NCI-H2029 (cell line): ENCODE measurements at places on chromosomes 2 and 18.

- no peak for DNase-seq
These were observed 39.8 kb upstream of the PXDN start for GRCh38 chr2:1784087-1784486.

DNA sequence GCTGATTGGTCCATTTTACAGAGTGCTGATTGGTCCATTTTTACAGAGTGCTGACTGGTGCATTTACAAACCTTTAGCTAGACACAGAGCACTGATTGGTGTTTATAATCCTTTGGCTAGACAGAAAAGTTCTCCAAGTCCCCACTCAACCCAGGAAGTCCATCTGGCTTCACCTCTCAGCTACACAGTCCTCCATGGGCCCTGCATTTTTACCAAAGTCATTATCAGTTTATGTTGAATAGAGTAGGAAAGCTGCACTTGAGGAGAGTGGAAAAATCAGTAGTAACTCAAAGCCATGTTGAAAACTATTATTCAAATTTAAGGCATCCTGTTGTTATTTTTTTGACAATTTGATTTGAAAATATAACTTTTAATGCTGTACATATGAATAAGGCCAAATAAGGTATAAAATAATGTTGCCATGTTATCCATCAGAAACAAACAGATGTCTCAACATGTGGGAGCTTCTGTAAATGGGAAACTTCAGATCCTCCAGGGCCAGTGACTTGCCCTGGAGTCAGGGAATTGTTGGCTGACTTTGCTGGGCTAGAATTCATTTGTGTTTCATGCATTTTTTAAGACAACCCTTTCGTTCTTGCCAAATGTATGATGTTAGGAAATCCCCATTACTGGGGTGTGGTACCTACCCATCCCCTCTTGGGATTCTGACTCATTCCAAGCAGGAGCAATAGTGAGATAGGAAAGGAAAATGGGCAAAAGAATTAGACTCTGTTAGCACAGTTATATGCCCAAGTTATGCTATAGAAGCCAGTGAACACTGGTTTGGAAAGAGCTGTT lies 37.8 kb upstream of the CCDC195 start:
- DNase-seq, result no peak

DNA sequence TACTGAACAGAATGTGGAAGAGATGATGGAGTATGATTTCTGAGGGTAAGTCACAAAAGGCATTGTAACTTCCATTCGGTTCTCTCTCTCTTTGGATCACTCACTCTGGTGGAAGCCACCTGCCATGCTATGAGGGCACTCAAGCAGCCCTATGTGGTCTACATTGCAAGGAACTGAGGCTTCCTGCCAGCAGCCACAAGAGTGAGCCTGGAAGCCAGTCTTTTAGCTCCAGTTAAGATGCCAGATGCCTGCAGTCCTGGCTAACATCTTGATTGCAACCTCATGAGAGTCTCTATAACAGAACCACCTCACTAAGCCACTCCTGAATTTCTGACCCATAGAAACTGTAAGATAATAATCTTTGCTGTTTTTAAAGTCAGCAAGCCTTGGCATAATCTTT lies 935.7 kb downstream of the LRP1B start:
- DNase-seq, result no peak

DNA sequence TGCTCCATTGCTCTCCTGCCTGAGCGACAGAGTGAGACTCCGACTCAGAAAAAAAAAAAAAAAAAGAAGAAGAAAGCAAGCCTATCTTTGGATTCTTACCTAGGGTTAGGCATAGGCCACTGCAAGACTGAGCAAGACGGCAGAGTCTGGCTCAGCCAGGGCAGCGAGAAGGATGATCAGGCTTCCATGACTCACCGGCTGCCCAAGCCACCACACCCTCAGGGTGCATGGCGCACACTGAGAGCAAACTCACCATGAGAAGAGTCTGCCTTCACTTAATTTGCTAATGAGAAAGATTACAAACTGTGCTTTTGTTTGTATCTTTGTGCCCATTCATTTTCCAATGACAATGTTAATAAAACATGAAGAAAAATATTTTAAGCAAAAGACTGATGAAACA lies 8.2 kb downstream of the FAM110C start:
- DNase-seq, result no peak

DNA sequence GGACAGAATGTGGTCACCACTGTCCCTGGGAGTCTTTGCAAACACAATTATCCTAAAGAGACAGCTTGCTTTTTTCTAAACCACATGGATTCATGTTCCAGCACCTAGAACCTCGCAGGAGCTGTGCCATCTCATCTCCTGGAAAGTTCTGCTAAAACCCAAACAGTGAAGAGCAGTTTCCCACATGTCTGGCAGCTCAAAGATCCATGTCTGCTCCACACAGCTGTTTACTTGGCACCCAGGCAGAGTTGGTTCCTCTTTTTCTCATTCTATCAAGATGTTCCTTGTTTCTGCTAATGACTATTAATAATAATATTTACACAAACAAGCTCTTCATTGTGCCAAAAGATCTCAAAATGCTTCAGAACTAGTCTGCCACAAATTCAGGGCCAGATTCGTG lies 30.1 kb upstream of the PID1 start:
- no peak for DNase-seq

DNA sequence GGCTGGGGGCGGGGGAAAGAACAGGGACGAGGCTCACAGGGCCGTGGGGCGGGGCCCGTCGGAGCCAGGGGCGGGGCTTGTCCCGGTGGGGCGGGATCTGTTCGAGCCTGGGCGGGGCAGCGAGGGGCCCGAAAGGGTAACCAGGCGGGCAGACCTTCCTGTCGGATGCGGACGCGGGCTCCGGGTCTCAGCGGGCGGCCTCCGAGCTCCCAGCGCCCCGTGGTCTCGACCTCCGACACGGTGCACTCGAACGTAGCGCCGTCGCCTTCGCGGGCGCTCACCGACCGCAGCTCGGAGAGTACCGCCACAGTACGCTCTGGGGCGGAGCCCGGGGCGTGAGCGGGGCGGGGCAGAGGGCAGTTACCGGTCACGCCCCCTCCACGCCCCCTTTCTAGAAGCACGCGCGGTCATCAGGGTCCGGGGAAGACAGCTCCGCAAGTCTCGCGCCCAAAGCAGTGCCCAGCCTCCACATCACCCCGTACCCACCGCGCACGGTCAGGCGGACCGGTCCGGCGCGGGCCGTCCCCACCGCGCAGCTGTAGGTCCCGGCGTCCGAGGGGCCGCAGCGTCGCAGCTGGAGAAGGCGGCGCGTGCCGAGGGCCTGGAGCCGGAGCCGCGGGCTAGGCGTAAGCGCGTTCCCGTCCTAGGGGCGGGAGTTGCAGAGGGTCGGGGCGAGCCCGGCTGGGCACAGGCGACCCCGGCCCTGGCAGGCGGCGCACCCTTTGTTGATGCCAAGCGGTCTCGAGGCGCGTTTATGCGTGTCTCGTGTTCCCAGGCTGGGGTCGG lies 8.7 kb downstream of the TMEM198 start:
- DNase-seq, result peak; percentile 83

DNA sequence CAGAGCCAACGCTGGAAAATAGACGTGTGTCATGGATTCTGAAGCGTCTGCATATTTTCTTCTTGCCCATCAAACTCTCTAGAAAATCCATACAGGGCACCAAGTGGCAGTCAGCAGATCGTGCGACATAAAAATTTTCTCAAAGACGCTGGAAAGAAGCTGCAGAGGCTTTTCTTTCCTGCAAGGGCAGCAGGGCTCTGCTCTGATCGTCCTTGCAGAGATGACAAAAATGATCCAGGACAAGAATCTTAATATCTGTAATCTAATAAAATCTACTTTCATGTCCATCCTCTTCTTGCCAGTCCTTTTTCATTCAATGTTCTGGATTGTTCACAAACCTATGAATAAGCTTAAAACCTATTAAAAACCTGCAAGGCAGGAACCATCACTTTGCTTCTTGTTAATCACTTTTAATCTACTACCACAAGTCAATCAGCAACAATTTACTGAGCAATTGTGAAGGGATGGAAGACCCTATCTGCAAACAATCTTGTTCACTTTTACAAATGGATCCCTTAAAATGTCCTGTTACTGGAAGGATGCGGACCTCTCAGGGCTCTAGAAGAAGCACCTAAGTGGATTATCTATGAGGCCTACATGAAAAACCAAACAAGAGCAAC lies 93.6 kb downstream of the MREG start:
- DNase-seq, result no peak

DNA sequence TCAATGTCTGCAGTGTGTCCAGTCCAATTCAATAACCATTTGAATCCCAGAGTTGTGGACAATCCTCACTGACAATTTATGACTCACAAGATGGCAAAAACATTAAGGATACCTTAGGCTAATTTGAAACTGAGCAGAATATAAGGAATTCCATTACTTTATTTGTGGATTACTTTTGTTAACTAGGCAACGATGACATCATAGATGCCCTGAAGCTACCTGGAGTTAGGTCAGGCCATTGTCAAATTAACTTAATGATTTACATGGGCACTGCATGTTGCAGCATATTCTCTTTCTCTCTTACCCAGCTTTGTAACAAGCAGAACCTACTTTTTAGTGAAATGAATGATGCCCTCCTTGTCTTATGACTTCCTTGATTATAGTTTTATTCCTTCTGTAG lies 100.0 kb upstream of the CDCA7 start:
- no peak for DNase-seq

DNA sequence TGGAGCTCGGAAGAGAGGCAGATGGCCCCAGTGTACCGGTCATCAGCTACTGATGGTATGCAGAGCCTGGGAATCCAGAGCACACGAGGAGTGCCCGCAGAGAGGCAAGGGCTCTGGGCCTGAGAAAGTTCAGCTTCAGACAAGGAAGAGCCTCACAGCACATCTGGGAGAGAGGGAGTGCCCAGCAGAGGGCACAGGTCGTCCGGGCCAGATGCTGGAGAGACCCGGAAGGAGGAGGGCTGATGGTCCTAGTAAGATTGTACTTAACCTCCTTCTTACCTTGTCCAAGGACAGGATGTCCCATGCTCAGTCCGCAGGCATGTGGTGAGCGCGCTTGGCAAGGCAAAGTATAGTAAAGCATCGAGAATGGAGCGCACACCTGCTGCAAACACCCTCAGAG lies 24.4 kb upstream of the CHMP1B start:
- no peak for DNase-seq

- DNase-seq, result no peak
These were observed 1.2 kb downstream of the M1AP start for GRCh38 chr2:74646834-74647482.

GRCh38 chr2:158828378-158829164 lies 33.5 kb downstream of the DAPL1 start:
- DNase-seq, result no peak

- no peak for DNase-seq
These were observed 71.3 kb downstream of the TMEM18 start for GRCh38 chr2:605674-606608.

GRCh38 chr2:235044501-235045271 lies 92.9 kb downstream of the SH3BP4 start:
- no peak for DNase-seq

DNA sequence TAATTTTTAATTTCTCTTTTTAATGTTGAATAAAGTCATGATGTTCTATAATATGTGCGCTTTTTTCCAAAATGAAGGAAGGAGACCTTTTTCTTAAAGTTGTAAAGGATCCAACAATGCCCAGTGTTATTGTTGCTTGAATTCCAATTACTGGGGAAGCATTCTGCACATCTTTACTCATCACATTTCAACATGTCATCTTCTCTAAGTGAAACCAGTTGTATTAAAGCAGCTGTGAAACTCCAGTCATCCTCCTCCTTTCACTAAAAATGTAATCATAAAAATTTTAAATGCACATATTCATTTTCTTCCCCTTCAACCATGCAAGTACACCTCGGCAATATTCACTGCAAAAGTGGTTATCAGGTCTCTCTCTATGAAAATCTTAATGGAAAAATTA lies 722.7 kb downstream of the TSN start:
- no peak for DNase-seq

GRCh38 chr2:192267484-192267883 lies 72.8 kb upstream of the TMEFF2 start:
- no peak for DNase-seq

GRCh38 chr18:29434650-29435049 lies 1257.7 kb upstream of the CDH2 start:
- DNase-seq, result no peak

- no peak for DNase-seq
These were observed 1.3 kb upstream of the ITPRID2 start for GRCh38 chr2:181890271-181890670.

GRCh38 chr2:191693778-191694177 lies 15.8 kb downstream of the NABP1 start:
- DNase-seq, result no peak

GRCh38 chr2:224807153-224807964 lies 91.2 kb upstream of the CCDC195 start:
- no peak for DNase-seq

- no peak for DNase-seq
These were observed 775.3 kb upstream of the POU3F3 start for GRCh38 chr2:104078431-104079157.

DNA sequence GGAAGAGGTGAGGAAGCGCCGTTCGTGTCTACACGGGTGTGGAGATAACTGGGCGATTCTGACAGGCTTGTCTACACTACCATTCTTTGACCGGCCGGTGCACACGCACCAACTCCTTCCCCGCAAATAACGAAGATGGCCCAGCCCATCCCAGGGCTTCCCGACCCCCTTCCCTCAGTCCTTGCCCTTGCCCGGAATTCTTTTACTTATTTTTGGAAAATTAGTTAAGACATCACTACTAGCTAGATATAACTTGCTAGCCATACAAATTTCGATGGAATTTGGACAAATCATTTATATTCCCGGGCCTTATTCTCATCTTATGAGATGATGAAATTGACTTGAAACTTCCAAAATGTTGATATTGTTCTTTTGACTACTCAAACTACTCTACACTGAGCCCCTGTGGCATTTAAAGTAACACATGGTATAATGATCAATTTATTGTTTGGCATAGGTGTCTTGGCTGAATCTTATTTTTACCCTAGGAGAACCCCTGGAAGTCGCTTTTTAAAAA lies 1.3 kb downstream of the ERICH2 start:
- no peak for DNase-seq

DNA sequence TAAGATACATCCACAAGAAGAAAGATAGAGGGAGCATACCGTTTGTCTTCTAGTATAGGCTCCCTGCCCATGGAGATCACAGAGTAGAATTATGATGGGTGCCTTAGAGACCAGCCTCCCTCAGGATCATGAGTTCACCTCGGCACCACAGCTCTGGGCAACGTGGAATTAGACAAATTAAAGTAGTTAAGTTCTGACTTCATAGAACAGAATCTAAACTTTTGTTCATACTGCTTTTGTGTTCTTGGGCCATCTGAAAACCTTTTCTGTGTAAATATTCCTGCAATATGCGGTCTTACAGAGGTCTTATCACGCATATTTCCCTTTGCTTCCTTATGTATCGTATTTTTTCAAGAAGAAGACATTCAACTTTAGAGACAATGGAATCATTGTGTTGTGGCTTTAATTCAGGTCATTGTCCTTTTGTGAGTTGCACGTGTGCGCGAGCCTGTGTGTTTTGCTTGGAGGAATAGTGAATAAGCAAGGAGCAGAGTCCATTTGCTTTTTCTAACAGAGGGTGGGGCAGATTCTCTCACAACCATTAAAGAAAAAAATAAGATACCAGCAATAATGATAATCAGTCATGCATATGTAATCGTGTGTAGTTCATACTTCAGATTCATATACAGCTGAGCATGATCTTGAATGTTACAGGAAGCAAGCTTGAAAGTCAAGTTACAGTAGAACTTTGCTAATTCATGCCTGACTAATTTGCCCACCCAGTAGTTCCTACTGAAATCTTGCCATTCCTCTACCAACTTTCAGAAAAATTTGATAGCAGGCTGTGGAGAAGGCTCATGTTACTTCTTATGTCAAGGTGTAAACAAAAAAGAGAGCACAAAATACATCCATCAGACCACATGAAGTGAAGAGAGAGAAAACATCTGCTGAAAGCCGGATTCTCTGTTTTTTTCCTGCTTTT lies 243.6 kb downstream of the NEDD4L start:
- DNase-seq, result no peak
